SJCRH30 (cell line): ENCODE measurements at places on chromosomes 5 and 9. TPM values are rescaled to one million over a fixed set of nuclear protein-coding genes. Genes with fewer than 3 reads are reported as not detected.

The SPINK7 gene
- not detected in 2 replicates for total RNA-seq

The GHR gene
- 31.2 and 34.0 TPM in 2 replicates for total RNA-seq

The IFNA13 gene
- not detected in 2 replicates for total RNA-seq

The MAMDC2 gene
- 7.2 and 9.0 TPM in 2 replicates for total RNA-seq

The SPARC gene
- 1,211 and 1,265 TPM in 2 replicates for total RNA-seq

The CER1 gene
- not detected in 2 replicates for total RNA-seq

The ARID3C gene
- 0.13 TPM in 1 of 2 replicates, not detected in the other for total RNA-seq

The HSPB3 gene
- 0.51 and 0.86 TPM in 2 replicates for total RNA-seq

The TYRP1 gene
- 0.04 and 0.05 TPM in 2 replicates for total RNA-seq

The DOCK8 gene
- 1.9 and 2.2 TPM in 2 replicates for total RNA-seq

The NTRK2 gene
- under 0.01 TPM in 1 of 2 replicates, not detected in the other for total RNA-seq

The SLC6A7 gene
- not detected in 2 replicates for total RNA-seq

The UTP15 gene
- total RNA-seq: 45.3 and 47.1 TPM in 2 replicates

The TPPP gene
- 0.03 and 0.04 TPM in 2 replicates for total RNA-seq

The PCDHB13 gene
- total RNA-seq: 3.0 and 3.2 TPM in 2 replicates

The IRX4 gene
- total RNA-seq: not detected in 2 replicates

The FGFR4 gene
- total RNA-seq: 563 and 588 TPM in 2 replicates

The COL5A1 gene
- total RNA-seq: 30.9 and 32.1 TPM in 2 replicates

The SV2C gene
- not detected in 2 replicates for total RNA-seq

The GPBP1 gene
- 99.9 and 106 TPM in 2 replicates for total RNA-seq

The CDC20B gene
- 0.02 TPM in 1 of 2 replicates, not detected in the other for total RNA-seq

The CCL21 gene
- not detected in 2 replicates for total RNA-seq

The IFNB1 gene
- total RNA-seq: not detected in 2 replicates

The FAM221B gene
- total RNA-seq: not detected in 2 replicates

The HMCN2 gene
- total RNA-seq: 5.6 and 5.8 TPM in 2 replicates

The CD72 gene
- total RNA-seq: not detected in 2 replicates

The FBP2 gene
- not detected in 2 replicates for total RNA-seq

The OR1J4 gene
- not detected in 2 replicates for total RNA-seq

The DIAPH1 gene
- 54.4 and 56.2 TPM in 2 replicates for total RNA-seq

The SAPCD2 gene
- total RNA-seq: 69.7 and 71.0 TPM in 2 replicates

The PCSK1 gene
- not detected in 2 replicates for total RNA-seq

The KIF12 gene
- 0.13 TPM in 1 of 2 replicates, not detected in the other for total RNA-seq

The ANKRD33B gene
- 3.5 and 4.0 TPM in 2 replicates for total RNA-seq

The JMY gene
- total RNA-seq: 11.9 and 12.1 TPM in 2 replicates

The KLHL3 gene
- total RNA-seq: 0.03 TPM in 1 of 2 replicates, not detected in the other

The TMEM215 gene
- not detected in 2 replicates for total RNA-seq

The ADGRD2 gene
- total RNA-seq: not detected in 2 replicates

The SPATA31C1 gene
- 0.10 and 0.14 TPM in 2 replicates for total RNA-seq

The PCDHGA10 gene
- total RNA-seq: 1.3 and 1.6 TPM in 2 replicates

The SURF2 gene
- total RNA-seq: 34.7 and 36.2 TPM in 2 replicates

The PCDHGC5 gene
- total RNA-seq: 1.3 and 2.8 TPM in 2 replicates

The FAM200C gene
- total RNA-seq: 10.3 and 10.4 TPM in 2 replicates

The FOXD4L5 gene
- total RNA-seq: 0.33 and 0.59 TPM in 2 replicates

The C5orf46 gene
- 0.35 and 0.38 TPM in 2 replicates for total RNA-seq

The LPAR1 gene
- total RNA-seq: 13.9 and 14.8 TPM in 2 replicates

The INSYN2B gene
- 0.05 and 0.14 TPM in 2 replicates for total RNA-seq

The OTULINL gene
- 20.7 and 21.5 TPM in 2 replicates for total RNA-seq

The MTRR gene
- 29.4 and 31.7 TPM in 2 replicates for total RNA-seq

The SLC6A3 gene
- 0.04 and 0.23 TPM in 2 replicates for total RNA-seq

The LCN10 gene
- 0.10 TPM in 1 of 2 replicates, not detected in the other for total RNA-seq

The IL7R gene
- total RNA-seq: 0.14 TPM in 1 of 2 replicates, not detected in the other

The S100Z gene
- total RNA-seq: not detected in 2 replicates

The LPCAT1 gene
- 36.9 and 44.6 TPM in 2 replicates for total RNA-seq
